ENCODE measurements at places on chromosomes 11 and 22.

DNA sequence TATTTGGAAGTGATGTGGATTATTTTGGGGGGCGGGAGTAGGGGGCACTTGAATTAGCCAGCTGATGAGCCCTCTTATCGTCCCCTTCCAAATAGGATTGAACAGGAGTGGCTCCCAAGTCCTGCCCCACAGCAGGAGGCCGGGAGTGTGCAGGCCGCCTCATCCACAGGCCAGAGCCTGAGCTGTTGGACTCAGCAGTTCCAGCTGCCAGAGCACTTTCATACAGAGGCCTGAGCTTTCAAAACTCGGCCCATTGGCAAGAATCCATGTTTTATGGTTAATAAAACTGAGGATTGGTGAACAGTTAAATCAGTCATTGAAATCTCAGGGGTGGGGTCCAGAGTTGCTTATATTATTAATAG, 9.6 kb downstream of the FAM118A start:
- DNase-seq = no peak

- DNase-seq = no peak
Measured at GRCh38 chr11:33656768-33657167, 43.9 kb downstream of the C11orf91 start.

GRCh38 chr11:73931039-73931645, 19.7 kb upstream of the DNAJB13 start:
- peak; percentile 53 for DNase-seq

DNA sequence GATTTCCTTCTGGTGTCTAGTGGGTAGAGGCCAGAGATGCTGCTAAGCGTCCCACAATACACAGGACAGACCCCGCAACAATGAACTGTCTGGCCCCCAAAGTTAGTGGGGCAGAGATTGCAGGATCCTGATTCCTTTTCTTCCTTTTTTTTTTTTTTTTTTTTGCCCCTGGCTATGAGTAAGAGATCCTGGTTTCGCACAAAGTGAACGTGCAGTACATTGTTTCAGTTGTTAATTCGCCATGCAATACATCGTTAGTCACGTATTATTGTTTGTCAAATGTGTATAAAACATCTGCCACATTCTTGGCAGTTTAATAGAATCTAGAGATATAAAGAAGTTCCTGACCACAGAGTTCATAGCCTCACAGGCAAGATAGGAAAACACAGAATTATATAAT, 20.2 kb downstream of the ST3GAL4 start:
- no peak for DNase-seq

DNA sequence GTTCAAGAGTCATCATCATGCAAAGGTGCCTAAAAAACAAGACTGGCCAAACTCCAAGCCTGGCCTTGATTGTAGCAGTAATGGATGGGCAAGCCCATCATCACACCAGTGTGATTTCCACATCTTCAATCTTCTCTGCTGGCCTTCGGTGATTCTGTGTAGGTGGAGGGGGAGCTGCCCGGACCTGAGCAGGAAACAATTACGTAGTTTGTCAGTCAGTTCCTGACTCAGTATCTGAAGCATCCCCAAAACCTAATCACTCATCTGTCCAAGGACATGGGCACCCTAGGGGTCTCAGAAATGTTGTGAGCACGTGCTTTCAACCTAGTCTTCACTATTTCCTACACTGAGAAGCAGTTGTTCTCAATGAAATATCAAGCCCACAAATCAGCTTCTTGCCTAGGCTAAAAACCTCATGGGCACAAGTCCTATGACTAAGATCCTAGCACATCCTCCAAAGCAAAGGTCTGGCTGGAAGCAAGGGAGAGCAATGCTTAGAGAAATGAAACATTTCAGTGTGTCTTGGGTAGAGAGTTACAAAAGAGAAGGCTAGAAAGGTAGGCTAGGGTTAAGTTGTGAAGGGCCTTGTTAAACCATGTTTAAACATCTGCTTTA, 24.6 kb downstream of the ATG16L2 start:
- no peak for DNase-seq

DNA sequence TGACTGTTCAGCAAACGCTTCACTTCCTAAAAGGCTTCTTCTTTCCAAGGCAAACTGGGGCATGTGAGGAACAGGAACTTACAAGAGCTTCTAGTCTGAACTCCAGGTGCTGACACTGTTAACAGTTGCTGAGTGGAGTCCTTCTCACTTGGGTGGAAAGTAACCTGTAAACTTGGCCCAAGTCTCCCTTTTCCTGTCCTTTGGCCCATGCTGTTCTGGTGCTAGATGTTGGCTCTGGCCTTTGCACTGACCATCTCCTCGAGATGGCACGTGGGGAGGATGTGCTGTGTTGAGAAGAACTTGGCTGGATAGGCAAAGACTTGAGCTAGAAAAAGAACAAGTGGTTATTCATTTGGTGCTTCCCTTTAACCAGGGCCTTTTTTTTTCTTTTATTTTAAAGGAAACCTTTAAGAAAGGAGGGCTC, 53.6 kb downstream of the PTPRJ start:
- no peak for DNase-seq

GRCh38 chr22:49449377-49449776, 378.3 kb downstream of the BRD1 start:
- no peak for DNase-seq

DNA sequence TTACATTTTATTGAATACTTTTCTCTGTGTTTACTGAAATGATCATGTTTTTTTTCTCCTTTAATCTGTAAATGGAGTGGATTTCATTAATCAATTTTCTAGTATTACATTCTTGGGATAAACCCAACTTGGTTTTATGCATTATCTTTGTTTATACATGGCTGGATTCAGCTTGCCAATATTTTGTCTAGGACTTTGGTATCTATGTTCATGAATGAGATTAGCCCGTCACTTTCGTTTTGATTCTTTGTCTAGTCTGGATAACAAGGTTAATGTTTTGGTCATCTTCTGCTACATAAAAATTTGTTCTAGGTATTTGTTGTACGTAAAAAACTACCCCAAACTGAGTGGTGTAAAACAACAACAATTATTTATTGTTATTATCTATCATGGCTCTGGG, 127.9 kb upstream of the PAX6 start:
- no peak for DNase-seq

GRCh38 chr22:42661985-42662831, 13.0 kb upstream of the CYB5R3 start:
- DNase-seq = peak; percentile 48

DNA sequence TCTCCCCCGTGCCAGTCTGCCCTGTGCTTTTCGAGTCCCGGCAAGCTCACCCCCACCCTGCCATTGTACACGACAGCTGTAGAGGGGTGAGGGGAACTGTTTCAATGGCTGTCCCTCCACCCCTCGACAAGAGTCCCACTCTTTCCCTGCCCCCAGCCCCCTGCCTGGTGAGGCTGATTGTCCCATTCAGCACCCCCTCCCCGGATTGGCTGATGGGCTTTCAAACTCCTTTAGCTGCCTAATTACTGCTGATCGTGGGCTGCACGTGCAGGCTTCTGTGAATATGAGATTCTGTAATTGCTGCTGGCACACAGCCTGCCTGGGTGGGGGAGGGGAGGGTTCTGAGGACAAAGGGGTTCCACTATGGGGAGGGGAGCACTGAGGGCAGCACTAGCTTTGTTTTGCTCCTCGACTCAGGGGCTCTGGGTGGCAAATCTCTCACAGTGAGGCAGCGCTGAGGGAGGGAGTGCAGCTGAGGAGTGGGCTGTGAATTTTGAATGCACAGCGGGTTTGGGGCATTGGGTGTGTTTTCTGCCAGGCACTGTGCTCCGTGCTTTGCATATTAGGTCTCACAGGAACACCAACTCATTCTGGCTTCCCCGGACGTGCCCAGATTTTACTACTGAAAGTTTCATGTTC, 42.6 kb upstream of the ACCSL start:
- peak; percentile 87 for DNase-seq

GRCh38 chr11:115498354-115498753, 5.9 kb downstream of the CADM1 start:
- DNase-seq = peak; percentile 70

- DNase-seq = no peak
Measured at GRCh38 chr11:67020949-67021348, 2.0 kb upstream of the SYT12 start.

DNA sequence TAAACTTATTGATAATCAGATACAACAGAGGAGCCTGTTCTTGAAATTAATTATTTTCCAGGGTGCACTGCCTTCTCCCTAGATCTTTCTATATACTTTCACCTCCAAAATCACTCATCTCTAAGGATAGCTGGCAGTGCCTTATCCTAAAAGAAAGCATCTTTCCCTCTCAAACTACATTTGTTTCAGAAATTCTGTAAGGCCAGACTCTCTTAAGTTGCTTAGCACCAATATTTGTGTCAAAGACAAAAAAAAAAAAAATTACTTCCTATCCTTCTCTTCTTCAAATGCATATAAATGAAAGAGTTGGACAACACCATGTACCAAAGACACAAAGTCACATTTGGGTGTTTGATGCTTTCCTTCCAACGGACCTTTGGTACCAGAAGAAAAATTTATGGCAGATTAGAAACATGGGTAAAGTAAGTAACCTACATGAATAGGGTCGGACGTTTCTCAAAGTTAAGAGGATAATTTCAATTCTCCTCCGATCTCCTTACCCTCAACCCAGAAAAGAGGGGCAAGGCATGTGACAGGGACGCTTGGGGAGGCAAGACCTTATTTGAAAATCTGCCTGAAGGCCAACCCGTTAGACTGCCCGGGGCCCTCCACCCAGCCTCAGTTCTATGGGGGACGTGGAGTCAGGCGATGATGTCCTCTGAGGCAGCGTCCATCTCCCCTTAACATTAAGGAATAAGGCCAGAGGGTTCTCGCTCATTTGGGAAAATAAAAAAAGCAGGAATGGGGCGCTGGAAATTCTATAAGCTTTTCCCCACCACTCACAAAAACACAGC, 66.3 kb downstream of the ETS1 start:
- DNase-seq = no peak

DNA sequence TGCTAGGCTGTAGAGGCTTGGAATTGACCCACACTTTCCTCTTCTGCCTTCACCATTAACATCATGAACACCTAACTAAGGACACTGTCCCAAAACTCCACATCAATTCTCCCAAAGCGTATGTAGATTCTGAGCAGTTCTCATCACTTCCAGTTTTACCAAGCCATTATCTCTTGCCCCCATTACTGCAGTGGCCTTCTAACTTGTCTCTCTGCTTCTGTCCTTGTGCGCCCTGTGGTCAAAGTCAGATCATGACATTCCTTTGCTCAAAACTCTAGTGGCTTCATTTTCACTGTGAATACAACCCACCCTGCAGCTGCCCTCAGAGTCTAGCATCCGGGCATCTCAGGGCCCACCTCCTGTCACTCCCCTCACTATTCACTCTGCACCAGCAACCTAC, 13.1 kb upstream of the TOP3B start:
- no peak for DNase-seq

DNA sequence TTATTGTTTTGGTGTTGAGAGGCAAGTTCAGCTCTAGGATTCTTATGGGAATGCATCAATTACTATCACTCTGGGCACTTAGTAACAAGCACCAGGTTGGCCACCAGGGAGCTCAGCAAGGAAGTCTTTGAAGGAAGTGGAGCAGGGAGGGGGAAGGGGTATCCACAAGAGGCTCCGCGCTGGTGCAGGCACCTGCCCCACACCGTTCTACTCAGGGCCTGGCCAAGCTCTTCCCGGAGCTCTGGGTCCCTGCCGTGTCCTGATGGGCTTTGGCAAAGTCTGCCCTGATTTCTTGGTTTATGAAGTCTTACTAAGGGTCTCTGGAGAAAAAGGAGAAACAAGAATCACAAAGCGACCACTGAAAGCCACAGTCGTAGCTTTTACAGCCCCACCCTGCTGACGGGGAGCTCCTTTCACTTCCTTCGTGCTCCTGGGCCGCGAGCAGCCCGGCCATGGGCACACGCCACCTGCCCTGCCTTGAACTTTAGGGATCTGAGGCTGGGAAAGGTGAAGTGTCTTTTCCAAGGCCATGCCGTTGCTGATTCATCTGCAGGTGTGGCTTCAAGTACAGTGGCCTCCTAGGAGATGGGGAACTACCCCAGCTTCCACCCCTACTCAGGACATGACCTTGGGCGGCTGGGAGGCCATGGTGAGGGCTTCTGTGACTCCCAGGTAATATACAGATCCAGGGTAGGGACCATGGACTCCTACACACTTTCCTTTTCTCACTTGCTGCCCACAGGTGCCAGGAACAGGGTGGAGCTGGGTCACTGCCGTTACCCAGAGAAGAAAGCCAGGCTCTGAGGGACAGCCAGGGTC, 15.9 kb upstream of the LRRC32 start:
- no peak for DNase-seq

DNA sequence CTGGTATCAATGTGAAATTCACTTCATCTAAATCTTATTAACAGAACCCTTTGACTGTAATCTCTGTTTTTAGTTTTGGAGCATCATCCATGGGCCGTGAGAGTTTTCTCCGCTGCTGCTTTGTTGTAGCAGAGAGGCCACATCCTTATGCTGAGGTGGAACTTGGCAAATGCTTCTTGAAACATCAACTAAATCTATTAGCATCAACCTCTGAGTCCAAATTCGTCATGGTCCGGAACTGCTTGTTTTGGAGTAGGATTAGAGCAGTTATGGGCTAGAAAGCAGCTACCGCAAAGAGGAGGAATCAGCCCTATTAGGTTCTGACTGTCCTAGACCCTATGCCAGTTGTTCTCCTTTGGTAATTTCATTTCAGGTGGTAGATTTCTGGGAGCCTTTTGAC, 117.7 kb downstream of the PGR start:
- DNase-seq = no peak

GRCh38 chr11:47278769-47279168, 8.8 kb downstream of the MADD start:
- DNase-seq = no peak

DNA sequence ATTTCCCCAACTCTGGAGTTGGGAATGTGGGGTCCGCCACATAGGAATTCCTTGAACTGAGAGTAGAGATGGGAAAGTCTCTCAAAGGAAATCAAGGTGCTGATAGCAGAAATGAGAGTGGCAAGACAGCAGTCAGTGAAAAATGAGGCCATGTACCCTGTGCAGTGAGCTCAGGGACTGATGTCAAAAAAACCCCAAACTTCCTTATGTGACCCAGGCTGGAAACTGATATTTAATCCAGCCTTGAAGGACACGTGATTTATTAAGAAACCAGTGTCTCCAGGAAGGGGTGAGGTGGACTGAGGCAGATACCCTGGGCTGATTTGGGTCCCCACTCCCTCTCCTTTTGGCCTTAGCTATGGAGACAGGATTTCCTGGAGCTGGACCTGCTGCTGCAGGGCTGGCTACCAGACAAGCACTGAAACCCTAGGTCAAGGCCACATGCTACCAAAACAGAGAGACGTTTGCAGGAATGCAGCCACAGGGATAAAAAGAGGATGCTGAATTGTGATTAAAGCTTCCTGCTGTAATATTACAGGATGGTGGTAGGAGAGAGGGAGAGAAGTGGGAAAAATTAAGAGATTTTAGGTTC, 25.3 kb upstream of the FCHSD2 start:
- no peak for DNase-seq
